ENCODE measurements at places on chromosomes 2 and 18.
A peak's percentile ranks its signal among the peaks of the same experiment; 100 is the strongest.

DNA sequence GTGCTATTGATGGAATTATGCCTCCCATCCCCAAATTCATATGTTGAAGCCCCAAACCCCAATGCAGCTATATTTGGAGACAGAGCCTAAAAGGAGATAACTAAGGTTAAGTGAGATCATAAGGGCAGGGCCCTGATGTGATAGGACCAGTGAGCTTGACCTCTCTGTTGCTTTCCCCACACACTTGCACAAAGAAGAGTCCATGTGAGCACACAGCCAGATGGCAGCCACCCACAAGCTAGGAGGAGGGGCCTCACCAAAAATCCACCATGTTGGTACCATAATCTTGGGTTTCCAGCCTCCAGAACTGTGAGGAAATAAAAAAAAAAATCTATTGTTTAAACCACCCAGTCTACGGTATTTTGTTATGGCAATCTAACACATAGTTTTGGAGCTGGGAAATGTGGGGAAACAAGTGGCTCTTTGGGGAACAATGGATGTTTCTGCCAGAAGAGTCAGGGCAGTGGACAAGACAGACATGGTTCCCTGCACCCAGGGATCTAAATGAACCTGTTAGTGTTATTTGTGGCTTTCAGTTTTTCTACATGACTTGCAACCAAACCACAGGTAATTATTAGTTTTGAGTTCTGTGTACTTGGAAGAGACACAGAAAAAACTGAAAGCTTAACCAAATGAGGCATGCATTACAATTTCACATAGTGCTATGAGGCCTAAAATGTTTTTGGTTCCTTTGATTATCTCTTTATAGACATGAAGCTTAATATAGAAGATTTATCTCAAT is 259.1 kb downstream of the LTBP1 start:
- no peak for DNase-seq

GRCh38 chr2:227025510-227025909 is 138.5 kb downstream of the COL4A4 start:
- no peak for DNase-seq

GRCh38 chr2:19218166-19218565 is 140.3 kb downstream of the OSR1 start:
- no peak for DNase-seq

GRCh38 chr2:37589298-37589697 is 82.1 kb downstream of the CDC42EP3 start:
- no peak for DNase-seq

DNA sequence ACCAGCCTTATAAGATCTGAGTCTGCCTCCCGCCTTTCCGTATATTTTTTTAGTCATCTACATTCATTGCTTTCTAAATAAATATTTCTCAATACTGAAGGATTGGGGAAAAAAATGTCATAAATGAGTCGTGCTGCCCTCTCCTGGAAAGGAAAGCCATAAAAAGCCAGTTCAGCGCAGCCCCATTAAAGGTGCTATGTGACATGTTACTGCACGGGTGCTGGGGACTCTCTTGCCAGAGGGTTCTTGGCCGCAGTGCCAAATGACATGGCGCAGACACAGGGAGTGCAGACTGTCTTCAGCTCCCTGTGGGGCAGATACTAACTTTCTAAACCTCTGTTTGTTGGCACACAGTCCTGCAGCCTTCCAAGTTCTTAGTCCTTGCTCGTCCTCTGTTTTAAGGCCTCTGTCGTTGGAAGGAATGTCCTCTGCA is 53.7 kb upstream of the MAP3K20 start:
- DNase-seq = peak; percentile 33

- no peak for DNase-seq
Measured at GRCh38 chr2:128315122-128315828, 3.4 kb downstream of the HS6ST1 start.

DNA sequence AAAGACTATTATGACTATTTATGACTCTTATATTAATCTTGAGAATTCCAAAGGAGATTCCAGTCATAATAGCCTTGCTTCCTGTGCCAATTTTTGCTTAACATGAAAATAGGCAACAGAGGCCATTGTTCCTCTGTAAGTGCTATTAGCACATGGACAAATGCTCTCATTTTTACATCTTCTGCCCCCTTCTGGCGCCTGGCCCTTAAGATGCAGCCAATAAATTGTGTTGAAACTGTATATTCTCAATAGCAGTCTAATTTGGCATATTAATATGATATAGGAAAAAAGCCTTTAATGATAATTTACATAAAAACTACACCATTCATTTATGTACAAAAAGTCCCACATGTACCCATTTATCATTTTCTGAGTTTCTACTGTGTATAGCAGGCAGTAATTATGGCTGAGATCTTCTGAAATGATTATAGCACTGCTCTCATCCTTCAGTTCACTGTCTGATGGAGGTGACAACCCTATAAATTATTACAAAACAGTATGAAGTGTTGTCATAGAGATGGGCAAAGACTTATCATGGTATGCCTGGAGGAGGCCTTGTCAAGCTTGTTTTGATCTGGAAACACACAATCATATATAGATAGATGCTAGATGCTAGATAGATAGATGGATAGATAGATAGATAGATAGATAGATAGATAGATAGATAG is 613.3 kb downstream of the TSN start:
- no peak for DNase-seq

GRCh38 chr2:167478196-167478595 is 589.9 kb downstream of the XIRP2 start:
- no peak for DNase-seq

GRCh38 chr2:241617431-241618154 is 19.4 kb downstream of the THAP4 start:
- no peak for DNase-seq

DNA sequence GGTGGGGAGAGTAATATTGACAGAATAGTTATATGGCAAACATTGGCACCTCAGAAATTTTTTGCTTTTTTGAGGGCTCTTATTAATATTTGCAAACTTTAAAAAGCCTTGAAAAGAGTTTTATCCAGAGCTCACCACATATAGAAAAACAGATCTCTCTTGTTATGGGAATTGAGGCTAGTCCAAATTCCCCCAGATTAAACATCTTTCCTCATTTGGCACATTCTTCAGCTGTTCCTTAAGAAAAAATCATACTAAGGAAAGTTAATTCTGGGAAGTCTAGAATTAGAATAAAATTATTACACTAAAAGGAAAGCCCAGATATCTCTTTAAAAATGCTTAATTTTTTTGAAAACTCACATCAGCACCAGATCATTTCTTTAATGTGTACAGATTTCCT is 5.6 kb downstream of the TFPI start:
- no peak for DNase-seq

GRCh38 chr2:236865052-236865451 is 220.6 kb upstream of the COPS8 start:
- DNase-seq = no peak

DNA sequence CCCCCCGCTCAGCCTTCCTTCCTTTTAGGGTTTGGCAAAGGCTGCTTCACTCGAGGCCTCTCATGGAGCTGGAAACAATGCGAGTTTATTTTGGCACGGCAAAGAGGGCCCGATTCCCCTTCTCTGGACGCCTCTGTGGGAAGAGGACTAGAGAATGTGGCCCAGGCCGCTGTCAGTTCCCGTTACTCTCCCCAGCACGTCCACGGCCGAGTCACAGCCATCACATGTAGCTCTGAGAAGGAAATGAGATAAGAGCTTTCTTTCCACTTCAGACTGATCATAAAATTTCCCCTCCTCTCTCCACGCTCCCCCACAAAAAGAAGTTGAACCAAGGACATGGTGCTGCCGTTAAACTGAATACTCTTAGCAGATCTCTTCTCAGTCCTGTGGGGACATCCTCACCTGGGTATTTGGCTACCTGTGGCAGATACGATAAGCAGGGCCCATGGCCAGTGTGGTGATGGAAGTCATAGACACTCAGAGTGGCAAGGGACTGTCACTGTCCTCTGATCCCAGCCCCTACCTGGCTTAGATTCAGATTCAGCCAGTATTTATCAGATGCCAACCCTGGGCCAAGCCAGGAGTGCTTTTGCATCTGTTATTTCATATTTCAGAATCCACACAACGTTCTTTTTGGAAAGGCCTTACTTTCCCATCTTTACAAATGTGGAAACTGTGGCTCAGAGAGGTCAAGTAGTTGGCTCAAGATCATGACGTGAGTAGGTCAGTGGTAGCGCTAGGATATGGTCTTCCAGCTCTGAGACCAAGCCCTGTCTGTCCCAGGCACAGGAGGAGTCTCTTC is 101.2 kb downstream of the MCFD2 start:
- peak; percentile 98 for DNase-seq

DNA sequence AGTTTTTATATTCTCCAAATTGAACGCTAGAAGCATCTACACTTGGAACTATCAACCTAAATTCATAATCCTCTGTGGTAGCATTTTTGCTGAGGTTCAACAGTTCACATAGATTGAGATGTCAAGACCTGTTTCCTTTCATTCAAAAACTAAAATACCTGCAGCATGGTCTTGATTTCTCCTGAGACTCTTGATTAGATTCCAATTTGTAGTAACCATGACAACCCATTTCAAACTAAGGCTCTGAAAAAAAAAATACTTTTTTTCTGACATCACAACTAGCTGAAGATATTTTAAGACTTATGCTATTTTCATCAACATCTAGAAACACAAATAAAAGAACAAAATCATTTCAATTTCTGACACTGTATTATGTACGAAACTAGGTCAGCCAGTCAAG is 29.8 kb downstream of the COBLL1 start:
- DNase-seq = no peak

GRCh38 chr2:191866195-191866594 is 19.3 kb upstream of the CAVIN2 start:
- no peak for DNase-seq

DNA sequence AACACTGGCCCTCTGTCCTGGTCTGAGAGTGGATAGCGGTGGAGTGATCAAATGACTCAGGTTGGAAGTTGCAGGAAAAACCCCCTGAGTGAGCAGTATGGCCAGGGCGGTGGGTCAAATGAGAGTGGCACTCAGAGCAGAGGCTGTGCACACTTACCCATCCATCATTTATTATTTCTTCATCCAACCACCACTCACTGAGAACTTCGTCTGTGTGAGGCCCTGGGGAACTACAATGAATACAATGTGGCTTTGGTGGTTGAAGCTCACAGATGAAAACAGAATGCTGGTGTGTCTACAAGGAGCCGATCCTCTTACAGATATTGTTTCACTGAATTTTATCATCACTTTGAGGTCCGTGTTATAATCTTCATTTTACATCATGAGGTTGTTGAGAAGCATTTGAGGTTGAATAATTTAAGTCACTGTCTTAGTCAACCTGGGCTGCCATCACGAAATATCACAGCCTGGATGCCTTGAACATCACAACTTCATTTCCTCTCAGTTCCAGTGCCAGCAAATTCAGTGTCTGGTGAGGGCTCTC is 73.4 kb upstream of the ID2 start:
- peak; percentile 87 for DNase-seq

GRCh38 chr2:83006961-83007360 is 1452.1 kb downstream of the SUCLG1 start:
- peak; percentile 11 for DNase-seq

DNA sequence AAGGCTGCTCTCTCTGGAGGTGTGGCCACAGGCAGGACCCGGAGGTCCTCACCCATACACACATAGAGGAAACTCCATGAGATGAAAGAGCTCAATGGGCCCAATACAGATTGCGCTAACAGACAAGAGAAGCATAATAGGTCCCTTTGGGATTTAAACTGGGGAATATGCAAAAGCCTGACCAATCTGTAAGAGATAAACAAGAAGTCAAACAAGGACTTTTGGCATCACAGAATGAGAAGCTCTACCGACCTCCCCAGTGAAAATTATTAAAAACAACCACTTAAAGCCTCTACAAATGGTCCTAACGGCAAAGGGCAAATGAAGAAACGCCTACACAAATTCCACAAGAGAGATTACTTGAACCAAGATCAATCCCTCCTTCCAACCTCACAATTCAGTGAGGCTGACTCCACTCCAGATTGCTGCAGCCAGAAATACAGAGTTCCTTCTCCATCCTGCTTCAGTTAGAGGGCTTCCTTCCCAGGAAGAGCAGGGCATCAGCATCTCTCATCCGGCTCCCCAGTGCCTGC is 10.8 kb downstream of the IWS1 start:
- no peak for DNase-seq

DNA sequence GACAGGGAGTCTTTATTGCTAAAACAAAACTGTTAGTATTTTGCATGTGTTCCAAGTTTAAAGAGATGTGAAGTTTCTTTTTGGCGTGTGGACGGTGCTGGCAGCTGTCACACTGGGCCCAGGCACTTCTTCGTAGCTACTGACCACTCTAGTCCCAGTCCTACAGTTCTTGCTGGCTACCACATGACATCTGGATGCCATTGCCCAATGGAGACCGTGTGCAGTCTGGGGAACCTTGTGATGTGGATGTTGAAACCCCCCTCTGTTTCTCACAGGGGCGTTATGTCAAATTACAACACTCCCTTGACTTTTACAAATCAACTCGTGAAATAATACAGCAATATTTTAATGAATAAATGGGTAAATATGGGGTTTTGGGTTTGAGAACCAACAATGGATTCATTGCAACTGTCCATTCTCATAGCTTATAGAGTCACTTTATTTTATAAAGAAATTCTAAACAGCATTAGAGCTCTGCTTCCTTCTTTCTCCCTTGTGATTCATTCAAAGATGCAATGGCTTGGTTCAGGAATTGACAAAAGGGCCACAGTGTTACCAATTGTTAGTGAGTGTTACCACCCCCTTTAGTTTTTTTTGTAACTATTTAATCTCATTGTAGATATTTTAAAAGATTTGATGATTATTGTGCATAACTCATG is 1.2 kb downstream of the GPD2 start:
- no peak for DNase-seq

DNA sequence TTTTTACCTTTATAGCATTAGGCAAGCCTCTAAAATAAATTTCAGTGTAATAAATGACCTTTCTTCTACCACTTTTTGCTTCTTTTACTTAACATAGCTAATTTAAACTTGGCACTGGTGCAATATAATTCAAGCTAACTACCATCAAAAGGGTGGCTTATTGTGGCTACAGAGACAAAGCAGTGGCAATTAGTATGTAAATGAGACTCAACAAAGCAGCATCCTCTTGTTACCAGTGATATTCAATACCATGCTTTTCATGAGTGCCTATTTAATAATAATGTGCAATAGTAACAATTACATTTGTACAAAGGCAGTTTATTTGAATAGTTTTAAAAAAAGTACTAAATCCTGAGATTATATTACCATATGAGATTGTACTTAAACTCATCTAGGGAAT is 93.4 kb downstream of the SOS1 start:
- no peak for DNase-seq

DNA sequence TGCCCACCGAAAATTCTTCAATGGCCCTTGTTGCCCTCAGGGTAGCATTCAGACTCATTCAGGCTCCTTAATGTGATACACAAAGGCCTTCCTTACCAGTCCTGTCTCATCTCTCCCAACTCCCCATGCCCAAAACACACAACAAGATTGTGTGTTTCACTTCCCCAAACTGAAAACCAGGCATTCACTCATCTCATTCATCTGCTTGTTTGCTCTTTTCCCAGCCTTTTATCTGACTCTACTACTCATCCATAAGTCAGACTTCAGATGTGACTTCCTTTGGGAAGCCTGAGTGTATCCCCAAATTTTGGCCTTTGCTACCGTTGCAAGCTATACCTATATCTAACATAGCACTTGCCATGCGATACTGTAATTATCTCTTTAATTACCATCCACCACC is 9.7 kb upstream of the SLC39A10 start:
- DNase-seq = no peak

All from stromal cell of bone marrow (primary cell).